ENCODE measurements at places on chromosomes 4 and X.
A peak's percentile ranks its signal among the peaks of the same experiment; 100 is the strongest.

GRCh38 chrX:154375156-154375504 is 696 bp upstream of the FLNA start:
- DNase-seq, result peak; percentile 4

DNA sequence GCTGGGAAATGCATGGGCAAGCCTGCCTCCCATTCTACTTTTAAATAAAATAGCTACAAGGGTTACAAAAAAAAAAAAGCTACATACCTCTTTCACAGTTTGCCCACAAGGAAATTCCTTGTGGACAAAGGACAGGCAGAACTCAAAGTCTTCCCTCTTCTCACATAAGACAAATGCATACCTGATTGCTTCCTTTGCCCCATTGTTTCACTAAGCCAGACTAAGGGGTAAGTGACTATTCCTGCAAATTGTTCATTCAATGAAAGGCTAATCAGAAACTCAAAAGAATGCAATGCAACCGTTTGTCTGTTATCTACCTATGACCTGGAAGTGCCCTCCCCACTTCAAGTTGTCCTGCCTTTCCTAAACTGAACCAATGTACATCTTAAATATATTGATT is 780.6 kb downstream of the FAM133A start:
- no peak for DNase-seq

GRCh38 chr4:83268491-83268890 is 16.1 kb downstream of the COQ2 start:
- no peak for DNase-seq

DNA sequence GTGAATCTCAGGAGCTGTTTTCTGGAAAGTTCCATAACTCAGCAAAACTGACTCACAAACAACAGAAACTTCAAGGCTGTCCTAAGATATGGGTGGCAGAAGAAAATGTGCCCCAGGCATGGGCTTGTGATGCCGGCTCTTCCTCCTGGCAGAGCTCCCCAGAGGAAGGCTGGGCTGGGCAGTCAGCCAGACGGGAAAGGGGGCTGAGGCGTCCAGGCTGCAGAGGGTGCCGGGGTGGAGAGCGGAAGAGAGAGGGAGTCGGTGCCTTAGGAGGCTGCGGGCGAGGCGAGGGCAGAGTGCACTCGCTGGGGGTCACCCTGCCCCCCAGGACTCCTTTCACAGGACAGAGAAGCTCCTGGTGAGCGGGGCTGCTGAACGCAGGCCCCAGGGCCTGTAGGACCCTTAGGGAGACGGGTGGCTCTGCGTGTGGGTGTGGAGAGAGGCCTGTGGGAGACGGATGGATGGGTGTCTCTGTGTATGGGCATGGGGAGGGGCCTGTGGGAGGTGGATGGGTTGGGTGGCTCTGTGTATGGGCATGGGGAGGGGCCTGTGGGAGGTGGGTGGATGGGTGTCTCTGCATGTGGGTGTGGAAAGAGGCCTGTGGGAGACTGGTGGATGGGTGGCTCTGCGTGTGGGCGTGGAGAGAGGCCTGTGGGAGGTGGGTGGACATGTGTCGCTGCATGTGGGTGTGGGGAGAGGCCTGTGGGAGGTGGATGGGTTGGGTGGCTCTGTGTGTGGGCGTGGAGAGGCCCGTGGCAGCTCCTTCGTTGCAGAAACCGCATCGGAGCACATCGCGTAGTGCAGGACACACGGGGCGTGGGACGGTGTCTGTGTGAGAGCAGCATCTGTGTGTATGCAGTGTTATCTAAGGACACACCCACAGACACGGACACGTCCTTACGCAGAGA is 15.9 kb downstream of the PCGF3 start:
- DNase-seq, result no peak

DNA sequence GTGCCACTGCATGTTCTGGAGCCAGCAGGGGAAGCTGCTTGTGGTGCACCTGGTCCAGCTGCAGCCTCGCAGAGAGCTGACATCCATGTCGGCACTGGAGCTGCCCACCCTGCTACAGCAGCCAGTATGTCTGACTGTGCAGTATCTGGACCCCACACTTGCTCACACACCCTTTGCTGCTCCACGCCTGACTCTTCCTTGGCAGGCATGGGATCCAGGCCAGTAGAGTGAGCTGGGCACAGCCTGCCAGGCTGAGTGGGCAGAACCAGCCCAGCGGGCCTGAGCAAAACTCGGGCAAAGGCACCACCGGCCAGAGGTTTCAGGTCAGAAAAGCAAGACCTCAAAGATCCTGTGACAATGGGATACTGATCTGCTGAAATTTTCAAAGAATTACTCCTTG is 690.1 kb downstream of the STPG2 start:
- no peak for DNase-seq

- DNase-seq, result no peak
These were observed 1.8 kb downstream of the ATP11C start for GRCh38 chrX:139930916-139931645.

- no peak for DNase-seq
These were observed 184.1 kb downstream of the MID1IP1 start for GRCh38 chrX:38985375-38985774.

GRCh38 chr4:2927016-2927695 is 36.0 kb downstream of the NOP14 start:
- DNase-seq, result no peak

GRCh38 chr4:168805341-168805740 is 204.7 kb downstream of the CBR4 start:
- no peak for DNase-seq

All from NCI-H2227 treated with DMSO at 0.1 percent for 48 hours (cell line).